T-helper 17 cell (primary cell): ENCODE measurements at places on chromosomes 3 and 15.

DNA sequence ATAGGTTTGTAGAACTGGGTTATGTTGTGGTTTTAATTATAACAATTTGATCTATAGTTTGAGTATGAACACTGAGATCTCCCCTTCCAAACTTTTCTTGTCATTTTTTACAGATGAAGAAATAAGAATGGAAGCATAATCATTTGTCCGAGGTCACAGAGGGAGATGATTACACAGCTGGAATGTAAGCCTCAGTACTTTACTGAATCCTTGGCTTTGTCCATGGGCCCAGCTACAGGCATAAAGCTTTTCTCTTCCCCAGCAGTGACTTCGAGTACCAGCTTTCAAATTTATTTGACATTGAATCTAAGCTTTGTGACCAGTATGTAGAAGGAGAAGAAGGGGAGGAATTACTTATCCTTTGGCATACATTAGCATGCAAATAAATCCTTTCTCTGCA lies 80.9 kb upstream of the DCBLD2 start:
- no peaks in the 10 kb centered on the region for H3K4me1 ChIP-seq
- H3K36me3 ChIP-seq, result no peaks in the 10 kb centered on the region
- no peak for DNase-seq
- peaks cover 17% of the 10 kb centered on the region for H3K27me3 ChIP-seq
- H3K4me3 ChIP-seq, result no peak overlapping the region

GRCh38 chr3:127819086-127819485 lies 3.2 kb downstream of the MGLL start:
- H3K36me3 ChIP-seq, result peaks cover 6% of the 10 kb centered on the region
- H3K27ac ChIP-seq, result no peak overlapping the region
- H3K4me1 ChIP-seq, result peaks cover 15% of the 10 kb centered on the region
- H3K4me3 ChIP-seq, result no peak overlapping the region
- DNase-seq, result no peak

GRCh38 chr3:146969356-146969755 lies 364.2 kb upstream of the PLSCR5 start:
- H3K4me1 ChIP-seq, result no peaks in the 10 kb centered on the region
- no peak overlapping the region for H3K4me3 ChIP-seq
- no peaks in the 10 kb centered on the region for H3K36me3 ChIP-seq
- no peaks in the 10 kb centered on the region for H3K27me3 ChIP-seq
- no peak for DNase-seq

GRCh38 chr3:177111541-177111949 lies 85.7 kb downstream of the TBL1XR1 start:
- no peaks in the 10 kb centered on the region for H3K27me3 ChIP-seq
- peak overlapping the region; percentile 85 for H3K27ac ChIP-seq
- no peaks in the 10 kb centered on the region for H3K36me3 ChIP-seq
- DNase-seq, result no peak
- no peak overlapping the region for H3K4me3 ChIP-seq

DNA sequence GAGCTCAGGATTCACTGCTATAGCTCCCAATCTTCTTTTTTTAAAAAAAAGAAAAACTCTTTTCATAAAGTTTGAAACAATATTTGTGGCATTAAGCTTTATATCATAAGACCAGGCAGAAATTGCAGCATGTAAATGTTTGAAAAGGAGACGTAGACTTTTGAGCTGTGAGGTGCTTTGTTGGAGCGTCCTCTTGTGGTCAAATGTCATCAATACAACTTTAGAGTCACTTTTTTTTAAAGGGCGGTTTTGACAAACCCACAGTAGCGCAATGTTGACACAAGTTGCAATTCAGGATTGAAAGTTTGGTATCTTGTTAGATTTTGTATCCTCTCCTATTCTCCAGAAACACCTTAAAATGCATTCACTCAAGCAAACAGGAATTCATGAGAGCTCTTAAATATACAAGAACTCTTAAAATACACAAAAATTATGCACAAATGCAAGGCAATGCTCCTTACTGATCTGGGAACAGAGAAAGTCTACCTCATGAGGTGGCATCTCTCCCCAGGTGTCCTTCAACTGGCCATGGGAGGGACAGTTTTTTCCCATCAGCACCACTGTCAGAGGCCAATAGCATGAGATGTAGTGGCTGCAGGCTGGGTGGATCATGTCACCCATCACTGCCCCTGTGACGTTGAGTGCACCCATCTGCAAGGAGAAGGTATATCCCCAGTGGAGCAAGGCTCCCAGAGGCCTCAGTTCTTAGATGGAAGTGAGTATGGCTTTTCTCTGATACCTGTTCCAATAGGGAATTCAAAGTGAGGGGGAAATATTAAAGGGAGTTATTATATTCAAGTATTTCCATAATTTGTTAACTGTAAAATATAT lies 70.7 kb downstream of the ANXA2 start:
- peak; percentile 15 for DNase-seq
- H3K27me3 ChIP-seq, result peaks cover 73% of the 10 kb centered on the region
- no peak overlapping the region for H3K27ac ChIP-seq

- no peak overlapping the region for H3K27ac ChIP-seq
- peak overlapping the region; percentile 90 for H3K4me3 ChIP-seq
- DNase-seq, result no peak
- H3K36me3 ChIP-seq, result peaks cover 16% of the 10 kb centered on the region
- H3K27me3 ChIP-seq, result peaks cover 64% of the 10 kb centered on the region
These were observed 2.8 kb downstream of the OCA2 start for GRCh38 chr15:28096411-28096669.

DNA sequence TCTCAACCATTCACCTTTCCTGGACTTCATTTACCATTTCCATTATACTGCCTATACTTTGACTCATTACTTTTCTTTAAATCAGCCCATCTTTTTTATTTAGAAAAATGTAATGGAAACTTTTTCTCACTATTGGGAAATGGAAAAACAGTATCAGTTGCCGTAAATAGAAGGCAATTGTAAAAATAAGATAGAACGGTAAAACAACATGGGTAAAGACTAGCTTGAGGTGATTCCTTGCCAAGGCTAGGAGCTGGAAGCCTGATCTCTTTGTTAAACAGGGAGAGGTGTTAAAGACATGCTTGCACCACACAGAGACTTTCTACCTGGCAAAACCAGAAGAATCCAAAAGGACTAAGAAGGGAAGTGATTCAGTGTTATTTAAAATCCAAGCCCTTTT lies 5.9 kb downstream of the FGD5 start:
- no peak overlapping the region for H3K4me3 ChIP-seq
- H3K36me3 ChIP-seq, result peaks cover 4% of the 10 kb centered on the region
- H3K27ac ChIP-seq, result no peak overlapping the region
- no peaks in the 10 kb centered on the region for H3K4me1 ChIP-seq
- DNase-seq, result no peak
- peaks cover 65% of the 10 kb centered on the region for H3K27me3 ChIP-seq

DNA sequence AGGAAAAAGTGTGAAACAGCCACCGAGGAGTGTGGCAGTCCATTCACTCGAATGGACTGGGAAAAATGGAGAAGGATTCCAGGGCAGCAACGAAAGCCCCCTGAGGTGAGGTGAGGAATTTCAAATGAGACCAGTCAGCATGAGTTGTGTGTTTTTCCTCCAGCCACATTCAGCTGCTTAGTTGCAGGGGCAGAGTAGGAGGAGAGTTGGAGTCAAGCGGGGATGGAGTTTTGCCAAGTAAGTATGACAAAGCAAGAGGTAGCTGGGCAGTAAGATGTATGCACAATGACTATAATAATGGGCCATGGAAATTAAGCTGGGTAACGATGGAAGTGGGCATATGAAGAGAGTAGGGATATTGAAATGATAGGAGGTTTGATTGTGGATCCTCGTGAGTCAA lies 64.4 kb downstream of the CCDC54 start:
- no peaks in the 10 kb centered on the region for H3K36me3 ChIP-seq
- no peak overlapping the region for H3K4me3 ChIP-seq
- no peak for DNase-seq
- no peaks in the 10 kb centered on the region for H3K27me3 ChIP-seq

- no peak for DNase-seq
- peak overlapping the region; percentile 87 for H3K27ac ChIP-seq
- no peaks in the 10 kb centered on the region for H3K27me3 ChIP-seq
- peaks cover 19% of the 10 kb centered on the region for H3K4me1 ChIP-seq
These were observed 110.5 kb upstream of the GAP43 start for GRCh38 chr3:115512565-115513415.

DNA sequence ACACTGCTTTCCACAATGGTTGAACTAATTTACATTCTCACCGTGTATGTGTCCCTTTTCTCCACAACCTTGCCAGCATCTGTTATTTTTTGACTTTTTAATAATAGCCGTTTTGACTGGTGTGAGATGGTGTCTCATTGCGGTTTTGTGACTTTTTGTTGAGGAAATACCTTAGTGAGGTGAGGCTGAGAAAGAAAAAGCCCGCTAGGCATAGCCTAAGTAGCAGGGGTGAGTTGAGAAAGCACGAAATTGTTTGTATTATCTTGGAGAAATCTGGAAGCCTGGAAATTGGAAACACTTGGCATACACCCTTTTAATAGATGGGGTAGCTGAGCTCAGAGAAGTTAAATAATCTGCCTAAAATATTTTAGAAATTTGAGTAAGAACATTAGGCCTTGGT lies 61.5 kb upstream of the CFAP161 start:
- no peak overlapping the region for H3K4me3 ChIP-seq
- peaks cover 5% of the 10 kb centered on the region for H3K36me3 ChIP-seq
- peaks cover 14% of the 10 kb centered on the region for H3K27me3 ChIP-seq
- DNase-seq, result no peak
- H3K4me1 ChIP-seq, result peaks cover 3% of the 10 kb centered on the region
- no peak overlapping the region for H3K27ac ChIP-seq

DNA sequence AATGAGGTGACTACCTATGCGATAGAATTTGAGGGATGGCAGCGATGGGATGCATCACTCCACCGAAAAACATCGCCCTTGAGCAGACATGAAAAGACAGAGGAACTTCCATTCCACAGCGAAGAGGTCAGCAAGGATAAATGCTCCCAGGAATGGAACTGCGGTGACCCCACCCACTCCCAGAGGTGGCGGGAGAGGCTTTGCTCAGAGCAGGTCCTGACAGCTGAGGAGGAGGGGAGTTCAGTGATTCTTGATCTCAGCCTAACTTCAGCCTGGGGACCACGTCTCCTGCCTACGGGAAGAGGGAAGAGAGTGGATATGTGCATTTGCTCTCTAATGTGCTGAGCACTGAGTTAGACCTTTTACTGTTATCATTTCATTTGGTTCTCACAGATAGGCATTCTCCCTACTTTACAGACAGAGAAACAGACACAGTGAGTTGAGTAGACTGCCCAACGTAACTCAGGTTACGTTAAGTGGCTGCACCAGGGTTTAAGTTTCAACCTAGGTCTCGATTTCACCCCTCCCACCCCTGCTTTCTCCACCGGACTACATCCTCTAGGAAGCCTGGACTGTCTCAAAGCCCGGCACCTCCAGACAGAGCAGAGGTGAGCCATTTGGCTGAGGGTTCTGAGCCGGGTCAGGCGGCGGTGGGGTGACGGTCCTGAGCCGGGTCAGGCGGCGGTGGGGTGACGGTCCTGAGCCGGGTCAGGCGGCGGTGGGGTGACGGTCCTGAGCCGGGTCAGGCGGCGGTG lies 170.0 kb downstream of the RAB11A start:
- H3K4me1 ChIP-seq, result no peaks in the 10 kb centered on the region
- H3K36me3 ChIP-seq, result peaks cover 3% of the 10 kb centered on the region
- no peak overlapping the region for H3K4me3 ChIP-seq
- no peak overlapping the region for H3K27ac ChIP-seq
- peaks cover 76% of the 10 kb centered on the region for H3K27me3 ChIP-seq

- H3K27me3 ChIP-seq, result peaks cover 75% of the 10 kb centered on the region
- no peak overlapping the region for H3K4me3 ChIP-seq
- H3K27ac ChIP-seq, result no peak overlapping the region
- H3K36me3 ChIP-seq, result no peaks in the 10 kb centered on the region
- no peak for DNase-seq
- peaks cover 9% of the 10 kb centered on the region for H3K4me1 ChIP-seq
These were observed 14.5 kb upstream of the IL16 start for GRCh38 chr15:81182031-81182755.

DNA sequence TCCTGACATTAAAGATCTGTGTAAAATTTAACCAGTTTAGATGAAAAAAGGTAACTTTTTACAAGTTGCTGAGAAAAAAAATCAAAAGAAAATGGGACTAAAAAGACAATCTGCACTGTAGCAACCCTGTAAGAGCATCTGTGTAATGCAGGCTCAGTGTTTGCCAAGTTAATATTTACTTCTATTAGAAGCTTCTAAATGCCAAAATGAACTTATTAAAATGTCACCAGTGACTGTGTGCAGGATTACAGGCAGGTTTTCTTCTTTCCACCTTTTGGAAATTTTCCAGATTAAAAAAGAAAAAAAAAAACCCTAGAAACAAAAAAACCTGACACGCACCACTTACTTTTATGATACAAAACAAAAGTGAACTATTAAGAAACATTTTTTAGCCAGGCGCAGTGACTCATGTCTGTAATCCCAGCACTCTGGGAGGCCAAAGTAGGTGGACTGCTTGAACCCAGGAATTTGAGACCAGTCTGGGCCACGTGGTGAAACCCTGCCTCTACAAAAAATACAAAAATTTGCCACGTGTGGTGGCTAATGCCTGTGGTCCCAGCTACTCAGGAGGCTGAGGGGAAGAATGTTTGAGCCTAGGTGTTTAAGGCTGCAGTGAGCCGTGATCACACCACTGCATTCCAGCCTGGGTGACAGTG lies 87.2 kb downstream of the TJP1 start:
- peaks cover 4% of the 10 kb centered on the region for H3K4me1 ChIP-seq
- no peak overlapping the region for H3K27ac ChIP-seq
- peaks cover 16% of the 10 kb centered on the region for H3K27me3 ChIP-seq
- no peak for DNase-seq
- no peak overlapping the region for H3K4me3 ChIP-seq

GRCh38 chr15:99906793-99907192 lies 173.6 kb upstream of the LYSMD4 start:
- no peak overlapping the region for H3K4me3 ChIP-seq
- no peaks in the 10 kb centered on the region for H3K27me3 ChIP-seq
- peaks cover 2% of the 10 kb centered on the region for H3K36me3 ChIP-seq
- no peak overlapping the region for H3K27ac ChIP-seq

DNA sequence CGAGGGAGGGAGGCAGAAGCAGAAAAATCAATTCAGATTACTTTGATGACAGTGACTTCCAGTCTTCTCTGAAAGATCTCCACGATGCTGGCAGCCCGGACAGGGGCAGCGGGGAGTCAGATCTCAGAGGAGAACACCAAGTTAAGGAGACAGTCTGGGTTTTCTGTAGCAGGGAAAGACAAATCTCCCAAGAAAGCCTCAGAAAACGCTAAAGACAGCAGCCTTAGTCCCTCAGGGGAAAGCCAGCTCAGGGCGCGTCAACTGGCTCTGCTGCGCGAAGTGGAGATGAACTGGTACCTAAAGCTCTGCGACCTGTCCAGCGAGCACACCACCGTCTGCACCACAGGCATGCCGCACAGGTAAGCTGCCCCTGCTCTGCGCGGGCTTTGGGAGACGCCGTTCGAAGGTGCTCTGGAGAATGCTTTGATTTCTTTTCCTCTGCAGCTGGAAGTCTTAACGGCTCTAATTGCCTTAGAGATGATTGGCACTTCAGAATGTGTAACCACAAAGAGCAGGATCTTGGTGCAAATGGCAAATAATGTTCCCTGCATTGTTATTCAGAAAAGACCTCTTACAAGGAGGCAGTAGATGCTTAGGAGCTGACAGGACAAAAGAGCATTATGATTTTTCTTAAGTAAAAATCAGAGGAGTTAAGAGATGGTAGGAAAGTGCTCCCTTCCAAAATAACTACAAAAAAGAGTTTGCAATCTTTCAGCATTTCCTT lies at the start of gene KCNAB1:
Gene KCNAB1 (plus strand): TSS at position 51 of the 724 bp plus-strand sequence.
- peaks cover 20% of the 10 kb centered on the region for H3K27me3 ChIP-seq
- H3K4me3 ChIP-seq, result no peak within 1 kb of the TSS
- H3K27ac ChIP-seq, result no peak within 1 kb of the TSS
- peaks cover 2% of the 10 kb centered on the region for H3K4me1 ChIP-seq
- DNase-seq, result no peak
- H3K36me3 ChIP-seq, result no peaks in the 10 kb centered on the region
